ENCODE measurements at places on chromosomes 12 and 14.

DNA sequence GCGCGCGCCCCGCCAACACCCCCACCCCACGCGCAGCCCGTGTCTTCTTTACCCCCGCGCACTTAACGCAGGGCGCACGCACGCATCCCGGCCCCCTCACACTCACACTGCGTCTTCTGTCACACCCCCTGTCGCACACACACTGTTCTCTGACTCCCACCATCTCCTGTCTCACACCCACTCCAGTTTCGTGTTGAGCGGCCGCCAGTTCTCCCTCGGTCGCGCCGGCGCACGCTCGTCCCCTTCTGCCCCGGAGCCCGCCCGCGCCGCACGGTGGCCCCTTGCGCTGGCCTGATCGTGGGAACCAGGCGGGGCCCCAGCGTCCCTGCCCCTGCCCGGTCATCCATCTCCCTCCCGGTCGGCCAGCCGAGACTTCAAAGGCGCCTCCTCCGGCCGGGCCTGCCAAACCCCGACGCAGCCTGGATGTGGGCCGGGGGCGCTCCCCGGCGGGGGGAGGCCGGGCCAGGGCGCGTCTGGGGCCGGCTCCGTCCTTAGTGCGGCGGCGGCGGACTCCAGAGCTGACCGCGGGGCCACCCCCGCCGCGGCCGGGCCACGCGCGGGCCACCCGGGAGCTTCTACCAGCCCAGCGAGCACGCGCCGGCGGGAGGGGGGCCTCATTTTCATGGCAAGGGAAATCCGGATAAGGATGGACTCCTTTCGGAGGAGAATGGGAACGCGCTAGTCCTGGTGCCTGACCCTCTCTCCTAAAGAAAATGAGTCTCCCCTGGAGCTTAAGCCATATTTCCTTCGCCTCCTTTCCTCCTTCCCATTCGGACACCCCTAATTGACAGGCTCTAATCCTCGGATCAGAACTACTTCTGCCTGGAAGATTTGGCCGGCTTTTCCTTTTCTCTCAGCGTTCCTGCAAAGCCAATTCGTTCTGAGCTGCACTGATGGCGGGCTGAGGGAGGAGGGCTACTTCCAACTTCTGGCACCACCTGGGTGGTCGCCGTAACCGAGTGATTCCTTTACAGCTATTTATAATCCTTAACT, 82.0 kb upstream of the HMGA2 start:
- DNase-seq = peak; percentile 87

- DNase-seq = peak; percentile 68
Measured at GRCh38 chr12:57521525-57522010, 1.1 kb upstream of the MBD6 start.

GRCh38 chr14:92413379-92413778, 90.4 kb downstream of the SLC24A4 start:
- DNase-seq = no peak

DNA sequence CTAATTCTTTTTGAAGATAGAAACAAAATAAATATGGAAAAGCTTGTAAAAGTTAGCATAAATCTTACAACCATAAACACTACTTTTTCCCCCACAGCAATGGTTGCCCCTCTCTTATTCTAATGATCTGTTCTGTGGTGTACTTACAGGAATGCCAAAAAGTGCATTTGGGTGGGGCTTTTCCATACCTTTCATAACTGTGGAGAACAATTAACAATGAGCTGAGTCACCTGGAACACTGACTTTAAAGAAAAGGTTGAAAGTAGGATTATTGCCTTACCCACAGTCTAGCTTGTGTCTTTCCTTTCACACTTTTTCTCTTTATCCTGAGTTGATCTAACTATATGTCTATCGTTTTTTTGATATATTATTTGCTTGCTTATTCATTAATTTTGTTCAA, 86.9 kb downstream of the TPH2 start:
- DNase-seq = no peak

GRCh38 chr12:44509471-44509870, 366.6 kb downstream of the NELL2 start:
- DNase-seq = peak; percentile 11

DNA sequence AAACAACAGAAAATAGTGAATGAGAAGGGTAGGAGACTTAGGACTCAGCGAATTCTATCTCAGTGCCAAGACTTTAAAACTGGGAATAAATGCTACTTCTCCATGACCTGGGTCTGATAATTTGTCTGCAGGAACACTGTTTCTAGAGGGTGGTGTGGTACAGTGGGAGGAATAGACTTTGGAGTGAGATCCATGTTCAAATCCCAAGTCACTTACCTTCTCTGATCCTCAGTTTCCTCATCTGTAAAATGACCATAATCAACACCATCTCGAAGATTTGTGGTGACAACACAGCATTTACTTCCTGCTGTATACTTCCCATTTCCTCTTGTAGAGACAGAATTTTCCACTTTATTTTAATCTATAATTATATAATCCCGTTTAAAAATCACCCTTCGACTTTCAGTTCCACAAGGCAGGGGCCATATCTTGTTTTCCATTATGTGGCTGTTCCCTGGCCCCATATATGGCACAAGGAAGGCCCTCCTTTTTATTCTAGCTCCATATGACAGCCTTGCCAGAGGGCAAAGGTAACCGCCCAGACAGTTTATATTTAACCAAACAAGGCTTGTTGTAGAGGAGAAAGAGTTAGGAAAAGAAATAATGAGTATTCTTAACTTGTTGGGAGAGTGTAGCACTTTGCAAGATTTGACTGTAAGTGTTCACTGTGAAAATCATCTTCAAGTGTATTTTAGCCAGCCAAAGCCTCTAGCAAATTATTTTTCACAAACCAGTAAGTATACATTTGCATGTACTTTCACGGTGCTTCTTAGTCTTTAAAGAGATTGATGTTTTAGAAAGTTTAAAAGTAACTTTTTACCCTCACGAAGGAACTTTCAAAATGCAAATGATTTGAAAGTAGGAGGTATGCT, 243.1 kb downstream of the AKAP6 start:
- no peak for DNase-seq

GRCh38 chr12:31923063-31923412, 36.2 kb upstream of the RESF1 start:
- no peak for DNase-seq

- peak; percentile 77 for DNase-seq
Measured at GRCh38 chr12:75568393-75568792, 57.0 kb upstream of the KRR1 start.

GRCh38 chr12:80226576-80226975, 127.2 kb downstream of the OTOGL start:
- no peak for DNase-seq

DNA sequence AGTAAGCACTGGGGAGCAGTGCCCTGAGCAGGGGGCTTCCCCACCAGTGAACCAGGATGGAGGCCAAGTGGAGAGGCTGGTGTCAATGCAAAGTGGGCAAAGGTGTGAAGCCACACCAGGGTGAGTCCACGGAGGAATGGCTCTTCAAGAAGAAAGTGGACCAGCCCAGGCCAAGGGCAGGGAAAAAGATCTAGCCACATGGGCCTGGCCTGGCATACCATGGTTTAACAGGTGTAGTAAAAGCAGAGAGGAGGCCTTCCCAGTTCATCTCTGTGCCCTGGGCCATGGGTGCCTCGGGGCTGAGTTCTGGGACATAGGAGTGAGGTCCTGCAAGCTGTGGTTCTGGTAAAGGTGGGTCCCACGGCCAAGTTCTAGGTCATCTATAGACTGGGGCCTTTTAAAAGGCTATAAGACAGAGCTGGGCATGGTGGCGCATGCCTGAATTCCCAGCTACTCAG, 153.4 kb downstream of the DPF3 start:
- DNase-seq = no peak

- peak; percentile 80 for DNase-seq
Measured at GRCh38 chr12:53770281-53770680, 18.5 kb upstream of the CISTR start.

DNA sequence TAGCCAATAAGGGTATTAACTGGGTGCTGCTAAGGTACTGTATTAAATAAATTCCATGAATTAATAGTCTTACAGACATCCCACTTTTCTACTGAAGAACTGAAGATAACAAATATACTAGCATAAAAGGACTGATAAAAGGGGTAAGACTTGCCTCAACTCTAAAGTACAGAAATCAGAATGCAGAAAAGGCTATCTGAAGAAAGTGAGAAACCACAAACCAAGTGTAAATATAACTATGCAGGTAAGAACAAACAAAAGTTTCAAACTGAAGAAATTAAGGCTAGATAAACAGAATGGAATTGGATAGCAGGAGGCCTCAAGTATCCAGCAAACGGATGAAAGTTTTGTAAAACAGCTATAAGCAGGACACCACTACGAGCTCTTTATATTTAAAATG, 29.5 kb downstream of the YAF2 start:
- DNase-seq = no peak

DNA sequence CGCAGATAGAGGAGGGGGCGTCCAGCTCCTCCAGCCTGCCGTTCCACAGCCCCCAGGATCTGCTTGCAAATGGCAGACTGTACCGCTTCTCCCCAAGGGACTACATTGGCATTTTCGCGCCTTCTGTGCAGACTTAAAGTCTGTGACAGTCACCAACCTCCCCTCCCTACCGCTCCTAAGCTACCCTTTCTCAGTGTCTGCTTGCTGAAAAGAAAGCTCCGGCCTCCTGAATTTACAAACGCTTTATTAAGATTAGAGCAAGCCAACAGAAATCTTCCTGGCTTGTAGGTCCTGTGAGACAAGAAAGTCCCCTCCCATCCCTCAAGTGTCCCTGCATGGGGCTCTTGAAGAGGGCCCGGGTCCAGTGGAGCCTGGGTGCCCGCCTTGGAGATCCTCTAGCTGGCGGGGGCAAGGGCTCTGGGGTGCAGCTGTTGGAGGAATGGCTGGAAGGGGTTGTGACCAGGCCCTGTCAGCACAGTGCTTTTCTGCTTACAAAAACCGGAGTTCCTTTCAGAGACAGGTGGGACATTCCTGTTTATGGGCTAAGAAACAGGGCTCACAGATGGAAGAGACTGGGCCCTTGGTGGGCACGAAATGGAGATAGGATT, 2.8 kb upstream of the DLK1 start:
- no peak for DNase-seq

DNA sequence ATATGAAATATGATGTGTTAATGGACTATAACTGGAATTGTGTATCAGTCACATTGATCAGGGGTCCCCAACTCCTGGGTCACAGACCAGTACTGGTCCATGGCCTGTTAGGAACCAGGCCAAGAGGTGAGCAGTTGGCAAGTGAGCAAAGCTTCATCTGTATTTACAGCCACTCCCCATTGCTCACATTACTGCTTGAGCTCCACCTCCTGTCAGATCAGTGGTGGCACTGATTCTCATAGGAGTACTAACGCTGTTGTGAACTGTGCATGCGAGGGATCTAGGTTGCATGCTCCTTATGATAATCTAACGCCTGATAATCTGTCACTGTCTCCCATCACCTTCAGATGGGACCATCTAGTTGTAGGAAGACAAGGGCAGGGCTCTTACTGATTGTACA, 72.3 kb downstream of the CDK17 start:
- DNase-seq = no peak

DNA sequence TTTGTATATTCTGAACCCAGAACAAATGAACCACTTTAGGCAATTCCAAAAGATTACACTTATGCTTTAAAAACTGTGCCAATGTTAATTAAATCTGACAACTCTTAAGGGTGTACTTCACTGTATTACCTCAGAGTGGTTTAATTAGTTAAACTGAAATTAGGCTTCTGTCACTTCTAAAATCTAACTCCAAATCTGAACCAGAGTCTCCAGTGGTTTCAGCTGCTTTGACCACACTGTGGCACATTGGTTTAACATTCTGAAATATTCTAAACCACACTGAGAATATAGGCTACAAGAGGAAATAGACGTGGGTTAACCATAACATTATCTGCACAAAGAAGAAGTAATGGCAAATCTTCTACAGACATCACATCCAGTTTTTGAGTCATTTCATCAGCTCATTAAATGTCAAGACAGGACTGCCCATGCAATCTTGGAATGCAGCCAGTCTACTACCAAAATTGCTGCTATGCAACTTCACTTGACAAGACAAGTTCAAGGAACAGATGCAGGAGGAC, 94.8 kb downstream of the LRP6 start:
- peak; percentile 53 for DNase-seq

DNA sequence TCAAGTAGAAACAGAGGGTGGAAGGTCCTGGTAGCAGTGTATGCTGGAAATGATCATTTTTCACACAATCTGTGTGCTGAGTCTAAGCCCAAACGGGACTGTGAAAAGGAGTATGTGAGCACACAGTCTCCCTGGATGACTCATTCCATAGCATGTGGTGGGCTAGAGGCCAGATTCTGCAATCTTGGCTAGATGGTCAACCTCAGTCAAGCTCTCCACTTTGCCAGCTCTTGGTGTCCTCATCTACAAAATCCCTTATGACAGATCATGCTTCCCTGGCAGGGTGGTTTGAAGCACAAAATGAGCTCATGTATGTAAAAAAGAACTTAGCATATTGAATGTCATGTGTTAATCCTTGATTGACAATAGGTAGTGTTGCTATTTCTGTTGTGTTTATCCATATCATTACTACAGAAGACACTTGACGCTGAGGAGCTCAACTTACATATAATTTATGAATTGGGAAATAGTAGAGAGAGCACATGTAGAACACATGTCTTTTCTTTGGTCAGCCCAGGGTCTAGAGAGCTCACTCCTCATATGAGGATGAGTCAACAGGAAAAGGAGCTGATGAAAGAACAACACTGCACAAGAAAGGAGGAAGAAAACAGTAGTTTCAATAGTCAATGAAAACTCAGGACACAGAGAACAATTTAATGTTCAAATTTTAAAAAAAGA, 517.5 kb downstream of the BCL11B start:
- DNase-seq = peak; percentile 20

DNA sequence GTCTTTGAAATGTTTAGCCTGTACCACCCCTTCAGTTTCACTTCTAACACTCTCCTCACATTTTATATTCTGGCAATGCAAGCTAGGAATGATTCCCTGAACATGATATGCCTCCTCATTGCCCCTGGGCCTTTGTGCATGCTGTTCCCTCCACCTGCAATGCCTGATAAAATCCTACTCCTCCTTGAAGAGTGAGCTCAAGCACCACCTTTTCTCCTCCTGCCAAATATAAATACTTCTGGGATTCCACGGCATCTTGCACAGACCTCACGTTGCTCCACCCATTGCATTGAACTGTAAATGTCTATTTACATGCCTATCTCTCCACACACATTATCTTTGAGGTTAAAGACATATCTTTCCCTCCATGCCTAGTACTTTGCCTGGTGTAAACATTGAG, 21.1 kb downstream of the NKX2-1 start:
- DNase-seq = no peak

DNA sequence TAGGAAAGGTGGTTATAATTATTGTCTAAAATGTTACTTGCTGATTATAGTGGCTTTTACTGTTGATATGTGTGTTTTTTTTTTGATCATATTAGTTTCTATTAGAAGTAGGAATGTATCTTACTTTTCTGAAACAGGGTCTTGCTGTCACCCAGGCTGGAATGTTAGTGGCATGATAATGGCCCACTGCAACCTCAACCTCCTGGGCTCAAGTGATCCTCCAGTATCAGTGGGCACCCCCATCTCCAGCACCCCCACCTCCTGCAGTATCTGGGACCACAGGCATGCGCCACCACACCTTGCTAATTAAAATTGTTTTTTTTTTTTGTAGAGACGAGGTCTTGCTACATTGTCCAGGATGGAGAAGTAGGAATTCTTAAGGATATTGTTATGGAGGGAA, 11.3 kb downstream of the ATF1 start:
- no peak for DNase-seq

Measured in astrocyte of the hippocampus (primary cell).